NCI-H1417 (cell line): ENCODE measurements at places on chromosomes 3 and 15.
A peak's percentile ranks its signal among the peaks of the same experiment; 100 is the strongest.

DNA sequence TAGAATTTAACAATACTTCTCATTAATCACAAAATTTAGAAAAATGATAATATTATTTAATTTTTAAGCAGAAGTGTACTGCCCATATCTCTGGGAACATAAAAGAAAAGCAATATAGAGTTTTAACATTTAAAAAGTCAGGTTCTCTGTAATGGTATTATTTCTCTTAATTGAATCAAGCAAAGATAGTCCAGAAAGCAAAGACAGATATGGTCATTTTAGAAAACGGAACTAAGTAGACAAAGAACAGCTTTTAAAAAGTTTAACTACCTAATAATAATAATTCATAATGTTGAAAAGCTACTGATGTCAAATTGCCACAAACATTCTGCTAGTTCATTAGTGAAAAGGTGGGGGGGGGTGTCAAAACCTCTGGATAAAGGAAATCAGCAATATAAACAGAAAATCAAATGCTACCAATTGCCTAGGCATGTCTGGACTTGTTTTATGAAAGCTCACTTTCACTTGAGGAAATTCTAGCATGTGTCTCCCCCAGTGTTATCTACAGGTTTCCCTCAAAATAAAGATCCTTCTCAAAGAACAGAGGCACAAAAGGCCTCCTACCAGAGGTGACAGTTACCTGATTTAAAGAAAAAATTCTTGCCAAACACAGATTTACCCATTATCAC lies 1.7 kb downstream of the ZMAT3 start:
- DNase-seq: peak; percentile 78

DNA sequence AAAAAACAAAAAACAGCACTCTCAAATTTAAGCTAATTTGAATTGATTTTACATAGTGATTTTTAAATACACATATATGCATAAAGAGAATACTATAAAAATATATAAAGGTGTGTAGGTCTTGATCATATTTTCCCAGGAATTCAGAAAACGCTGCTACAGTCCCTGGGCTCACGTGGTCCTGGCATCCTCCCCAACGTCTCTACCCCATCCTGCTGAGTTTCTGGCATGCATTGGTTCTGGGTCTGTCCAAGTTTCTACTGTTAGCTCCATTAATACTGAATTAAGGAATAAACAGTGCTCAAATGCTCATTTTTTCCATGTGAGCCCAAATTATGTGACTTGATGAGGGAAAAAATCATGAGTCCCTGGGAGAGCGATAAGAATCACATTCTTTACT lies 32.7 kb upstream of the LAMP3 start:
- no peak for DNase-seq

GRCh38 chr15:59764775-59765174 lies 75.7 kb upstream of the BNIP2 start:
- no peak for DNase-seq

DNA sequence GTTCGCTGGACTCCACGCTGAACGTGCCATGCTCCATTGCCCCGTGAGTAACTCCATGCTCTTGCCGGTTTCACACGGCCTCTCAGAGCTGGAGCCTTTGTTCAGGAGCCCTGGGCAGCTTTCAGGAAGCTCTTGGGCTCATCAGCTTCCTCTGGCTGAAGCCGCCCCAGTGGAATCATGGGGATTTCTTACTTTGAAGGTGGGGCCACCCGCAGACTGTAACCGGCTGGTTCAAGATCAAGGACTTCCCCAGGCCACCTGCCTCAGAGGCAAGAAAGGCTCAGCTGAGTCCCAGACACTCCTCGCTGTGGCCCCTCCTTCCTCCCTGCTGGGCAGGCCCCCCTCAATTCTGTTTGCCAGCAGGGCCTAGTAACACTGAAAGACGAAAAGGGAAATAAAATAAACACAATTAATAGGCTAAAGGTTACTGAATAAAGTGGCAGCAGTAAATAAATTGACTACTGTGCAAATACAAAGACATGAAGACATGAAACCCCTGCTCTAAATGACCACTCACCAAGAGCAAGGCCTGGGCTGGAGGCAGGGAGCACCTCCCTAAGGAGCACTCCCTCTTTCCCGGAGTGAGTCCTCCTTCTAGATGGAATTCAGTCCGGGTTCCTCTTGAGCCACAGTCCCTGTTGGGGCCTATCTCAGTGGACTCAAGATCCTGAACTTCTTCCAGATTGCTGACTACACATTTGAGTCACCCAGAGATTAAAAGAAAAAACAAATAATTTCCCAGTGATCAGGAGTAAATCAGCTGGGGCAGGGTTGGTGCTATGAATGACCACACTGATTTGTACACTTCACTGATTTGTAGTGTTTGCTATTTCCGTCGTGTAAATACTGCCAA lies 51.0 kb downstream of the ZDHHC19 start:
- peak; percentile 46 for DNase-seq

- no peak for DNase-seq
Observed at GRCh38 chr15:62545467-62546227, 380.6 kb upstream of the C2CD4B start.

DNA sequence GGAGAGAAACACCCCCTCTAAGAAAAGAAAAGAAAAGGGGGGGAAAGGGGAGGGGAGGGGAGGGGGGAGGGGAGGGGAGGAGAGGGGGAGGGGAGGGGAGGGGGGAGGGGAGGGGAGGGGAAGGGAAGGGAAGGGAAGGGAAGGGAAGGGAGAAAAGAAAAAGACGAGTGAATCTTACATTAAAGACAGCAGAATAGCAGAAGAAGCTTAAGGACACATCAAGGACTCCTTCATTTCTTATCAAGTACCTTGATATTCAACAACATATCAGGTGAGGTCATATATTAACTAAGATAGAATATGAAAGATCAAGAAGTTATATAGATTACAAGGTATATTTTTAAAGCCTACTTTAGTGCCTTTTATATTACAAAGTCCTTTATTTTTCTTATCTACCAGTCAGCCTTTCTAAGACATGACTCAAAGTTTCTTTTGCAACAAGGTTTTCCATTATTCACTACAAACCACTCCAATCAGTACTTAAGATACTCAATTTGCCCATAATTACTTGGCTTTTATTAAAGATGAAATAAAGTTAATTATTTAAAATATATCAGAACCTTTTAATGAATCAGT lies 17.7 kb upstream of the AADAC start:
- DNase-seq: no peak

DNA sequence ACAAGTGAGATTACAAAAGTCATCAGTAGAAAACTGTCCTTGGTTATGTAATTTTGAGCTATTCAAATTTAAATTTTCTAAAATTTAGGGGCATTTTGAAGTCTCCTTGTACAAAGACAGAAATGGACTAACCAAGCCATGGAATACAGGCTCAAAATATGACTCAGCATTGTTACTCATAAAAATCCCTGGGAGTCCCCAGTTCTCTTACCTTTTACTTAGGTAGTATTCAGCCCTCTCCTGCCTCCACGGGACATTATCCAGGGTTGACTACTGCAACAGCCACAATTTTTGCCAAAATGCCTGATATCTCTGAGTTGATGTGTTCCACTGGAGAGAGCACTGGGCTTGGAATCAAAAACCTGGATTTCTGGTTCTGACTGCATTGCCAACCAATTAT lies 25.0 kb downstream of the CLDN18 start:
- DNase-seq: no peak

DNA sequence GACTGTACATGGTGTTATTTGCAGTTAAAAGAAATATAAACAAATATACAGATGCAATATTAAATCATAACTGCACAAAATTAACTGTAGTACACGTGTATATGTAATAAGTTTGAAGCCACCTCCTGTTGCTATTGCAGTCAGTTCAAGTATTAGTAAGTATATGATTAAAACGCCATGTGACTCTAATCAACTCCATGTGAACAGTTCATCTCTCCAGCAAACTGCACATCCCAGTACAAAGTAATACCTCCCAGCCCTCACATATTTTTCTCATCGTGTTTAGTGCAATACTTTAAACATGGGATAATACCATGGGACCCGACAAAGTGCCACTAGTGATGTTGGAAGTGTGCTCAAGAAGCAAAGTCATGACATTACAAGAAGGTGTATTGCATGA lies 34.6 kb downstream of the PDCD10 start:
- no peak for DNase-seq

- no peak for DNase-seq
Observed at GRCh38 chr3:64848127-64848800, 160.5 kb upstream of the ADAMTS9 start.

GRCh38 chr15:100711516-100712021 lies 109.2 kb downstream of the ASB7 start:
- DNase-seq: no peak

DNA sequence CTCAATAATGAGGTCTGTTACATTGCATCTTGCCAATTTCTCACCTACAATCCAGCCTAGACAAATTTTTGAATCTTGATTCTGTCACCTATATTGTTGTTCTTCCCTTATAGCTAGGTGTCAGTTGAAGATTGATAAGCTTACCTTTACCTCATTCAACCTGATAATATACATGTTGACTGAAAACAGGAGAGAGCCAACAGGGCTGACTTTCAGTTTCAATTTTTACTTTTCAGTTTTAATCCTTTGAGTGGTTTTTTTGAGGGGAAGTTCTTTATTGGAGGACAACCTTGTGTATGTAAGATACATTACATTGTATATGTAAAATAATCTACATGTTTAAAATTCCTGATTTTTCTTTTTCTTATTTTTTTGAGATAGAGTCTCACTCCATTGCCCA lies 5.8 kb downstream of the ATP13A5 start:
- DNase-seq: no peak

DNA sequence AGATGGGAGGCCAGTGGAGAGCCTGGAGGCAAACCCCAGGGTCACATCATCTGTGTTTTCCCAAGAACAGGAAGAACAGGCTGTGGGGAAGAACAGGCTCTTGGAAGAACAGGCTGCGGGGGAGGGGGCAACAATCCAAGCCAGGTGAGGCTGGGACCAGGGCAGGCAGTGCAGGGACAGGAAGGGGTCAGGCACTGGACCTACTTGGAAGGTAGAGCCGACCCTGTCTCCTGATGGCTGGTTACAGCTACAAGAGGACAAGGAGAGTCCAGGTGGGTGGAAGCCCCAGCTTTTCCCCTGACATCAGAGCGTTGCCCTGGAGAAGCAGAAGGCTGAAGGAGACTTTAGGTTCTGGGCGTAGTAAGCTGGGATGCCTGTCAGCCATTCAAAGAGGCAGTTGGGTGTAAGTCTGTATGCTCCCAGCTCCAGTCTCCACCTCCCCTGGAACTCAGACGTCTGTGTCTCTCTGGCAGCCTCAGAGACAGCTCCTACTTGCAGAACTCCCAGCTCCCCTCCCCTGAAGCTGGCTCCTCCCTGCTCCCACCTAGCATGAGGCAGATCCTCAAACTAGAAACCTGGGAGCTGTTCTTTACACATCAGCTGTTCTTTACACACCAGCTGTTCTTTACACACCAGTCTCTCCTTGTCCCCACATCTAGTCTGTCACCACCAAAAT lies 130.9 kb downstream of the DNAJB8 start:
- DNase-seq: peak; percentile 49

DNA sequence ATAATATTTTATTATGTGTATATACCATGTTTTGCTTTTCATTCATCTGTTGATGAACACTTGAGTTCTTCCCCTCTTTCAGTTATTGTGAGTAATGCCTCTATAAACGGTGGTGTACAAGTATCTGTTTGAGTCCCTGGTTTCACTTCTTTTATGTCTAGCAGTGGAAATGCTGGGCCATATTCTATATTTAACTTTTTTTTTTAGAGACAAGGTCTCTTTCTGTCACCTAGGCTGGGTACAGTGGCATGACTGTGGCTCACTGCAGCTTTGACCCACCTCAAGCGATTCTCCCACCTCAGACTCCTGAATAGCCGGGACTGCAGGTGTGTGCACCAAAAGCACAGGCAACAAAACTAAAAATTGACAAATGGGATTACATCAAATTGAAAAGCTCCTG lies 19.9 kb downstream of the GOLM2 start:
- DNase-seq: no peak

DNA sequence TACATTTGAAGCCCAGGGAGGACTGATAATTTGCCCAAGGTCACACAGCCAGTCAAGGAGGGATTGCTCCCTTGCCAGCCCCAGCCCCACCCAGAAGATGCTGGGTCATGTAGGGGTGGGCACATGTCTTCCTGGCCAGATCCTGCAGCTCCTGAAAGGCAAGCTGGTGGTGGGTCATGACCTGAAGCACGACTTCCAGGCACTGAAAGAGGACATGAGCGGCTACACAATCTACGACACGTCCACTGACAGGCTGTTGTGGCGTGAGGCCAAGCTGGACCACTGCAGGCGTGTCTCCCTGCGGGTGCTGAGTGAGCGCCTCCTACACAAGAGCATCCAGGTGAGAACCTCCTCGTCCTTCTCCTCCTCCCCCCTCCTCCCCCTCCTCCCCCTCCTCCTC lies 13.2 kb downstream of the ISG20 start:
- DNase-seq: no peak

GRCh38 chr3:77553240-77553639 lies 513.3 kb downstream of the ROBO2 start:
- DNase-seq: no peak

GRCh38 chr3:76841747-76842146 lies 198.2 kb upstream of the ROBO2 start:
- DNase-seq: no peak

- no peak for DNase-seq
Observed at GRCh38 chr3:26621906-26622620, 509 bp upstream of the LRRC3B start.

DNA sequence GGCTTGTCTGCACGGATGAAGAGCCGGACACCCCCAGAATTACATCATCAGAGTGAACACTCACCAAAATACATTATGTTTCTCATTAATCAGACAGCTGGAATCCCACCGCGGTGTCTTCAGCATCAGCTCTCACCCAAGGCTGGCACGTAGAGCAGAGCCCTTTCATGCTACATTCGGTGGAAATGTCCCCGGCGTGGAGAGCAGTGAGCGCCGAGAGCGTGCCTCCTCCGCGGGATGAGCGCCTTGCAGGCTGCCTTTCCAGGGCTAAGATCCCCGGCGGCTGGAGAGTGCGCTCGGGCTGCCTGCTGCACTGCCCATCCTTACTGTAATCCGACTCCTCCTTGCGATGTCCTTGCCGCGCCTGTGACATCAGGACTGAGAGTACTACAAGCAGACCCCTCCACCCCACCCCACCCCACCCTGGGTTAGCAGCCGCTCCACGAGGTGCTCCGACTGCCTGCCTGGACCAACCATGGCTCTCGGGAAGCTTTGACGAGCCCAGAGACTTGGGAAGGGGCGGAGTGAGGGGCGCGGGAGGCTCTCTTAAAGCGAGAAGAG lies at the start of gene ZNF385D:
TSS of gene ZNF385D (minus strand) at position 380 of the 561 bp plus-strand sequence. CDS start at position 86, 294 bp downstream.
- DNase-seq: peak; percentile 8

GRCh38 chr3:133394561-133395311 lies 5.1 kb upstream of the BFSP2 start:
- DNase-seq: no peak

GRCh38 chr3:23751212-23751723 lies 54.5 kb upstream of the UBE2E1 start:
- DNase-seq: peak; percentile 70

DNA sequence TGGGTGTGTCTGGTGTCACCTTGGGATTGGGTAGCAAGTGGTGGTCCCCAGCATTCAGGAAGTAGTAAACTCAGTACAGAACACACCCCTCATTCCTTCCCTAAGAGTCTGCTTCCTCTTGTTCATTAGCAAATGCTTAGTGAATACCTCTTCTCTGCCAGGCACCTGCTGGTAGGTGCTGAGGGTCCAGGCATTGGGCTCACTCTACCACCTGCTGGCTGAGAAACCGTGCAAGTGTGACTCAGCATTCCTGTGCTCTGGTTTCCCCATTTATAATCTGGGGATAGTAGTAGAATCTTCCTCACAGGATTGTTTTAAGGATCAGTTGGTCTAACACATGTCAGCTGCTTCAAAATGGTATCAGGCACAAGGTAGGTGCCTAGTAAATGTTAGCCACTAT lies 4.8 kb downstream of the SHF start:
- DNase-seq: no peak
